Mesothelial cell of epicardium (in vitro differentiated cells): ENCODE measurements at places on chromosomes 16 and 17.

DNA sequence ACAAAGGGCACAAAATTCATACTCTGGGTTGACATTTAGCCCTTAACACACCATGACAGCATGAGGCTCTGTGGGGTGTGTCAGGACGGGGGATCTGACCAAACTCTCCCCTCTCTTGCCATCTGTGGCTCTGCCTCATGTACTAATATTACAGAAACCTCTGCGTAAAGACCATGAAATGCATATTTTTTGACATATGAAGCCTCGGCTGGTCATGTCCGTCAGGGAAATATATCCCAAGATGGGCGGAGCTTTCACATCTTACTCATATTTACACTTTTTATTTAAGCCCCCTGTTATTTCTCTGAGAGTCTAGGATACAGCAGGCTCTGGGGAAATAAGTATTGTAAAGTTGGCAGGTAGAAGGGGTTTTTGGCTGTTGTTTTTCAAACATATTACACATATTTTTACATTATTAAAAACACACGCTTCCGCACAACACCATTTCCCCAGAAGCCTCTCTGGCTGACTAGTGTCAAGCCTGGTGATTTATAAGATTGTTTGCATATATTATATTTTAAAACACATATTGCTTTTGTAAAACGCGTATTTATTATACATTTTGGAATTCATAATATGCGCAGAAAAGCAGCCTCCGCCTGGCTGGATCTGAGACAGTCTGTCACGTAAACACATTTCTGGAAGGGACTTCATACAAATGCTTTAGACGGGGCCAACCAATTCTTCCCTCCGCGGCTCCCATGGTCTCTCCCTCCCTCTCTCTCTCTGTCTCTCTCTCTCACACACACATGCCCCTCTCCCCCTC is 237.7 kb upstream of the ZFHX3 start:
- no peak for DNase-seq
- H3K27ac ChIP-seq, result no peak overlapping the region
- H3K36me3 ChIP-seq, result no peaks in the 10 kb centered on the region
- peaks cover 6% of the 10 kb centered on the region for H3K27me3 ChIP-seq
- H3K4me3 ChIP-seq, result no peak overlapping the region

- no peaks in the 10 kb centered on the region for H3K4me1 ChIP-seq
- no peak for DNase-seq
- no peak overlapping the region for H3K4me3 ChIP-seq
- H3K27me3 ChIP-seq, result no peaks in the 10 kb centered on the region
- peaks cover 1% of the 10 kb centered on the region for H3K36me3 ChIP-seq
- H3K27ac ChIP-seq, result no peak overlapping the region
These were observed 1735.9 kb downstream of the TP53TG3F start for GRCh38 chr16:35195173-35195863.

- DNase-seq, result no peak
- H3K4me3 ChIP-seq, result no peak overlapping the region
- H3K27ac ChIP-seq, result peak overlapping the region; percentile 45
- H3K36me3 ChIP-seq, result peaks cover 14% of the 10 kb centered on the region
These were observed 323.0 kb upstream of the TBX2 start for GRCh38 chr17:61076621-61077031.

GRCh38 chr17:79410681-79411080 is 200.2 kb downstream of the RBFOX3 start:
- no peaks in the 10 kb centered on the region for H3K36me3 ChIP-seq
- H3K4me3 ChIP-seq, result no peak overlapping the region
- no peak overlapping the region for H3K27ac ChIP-seq
- no peaks in the 10 kb centered on the region for H3K4me1 ChIP-seq

- peak overlapping the region; percentile 99 for H3K27ac ChIP-seq
- peaks cover 10% of the 10 kb centered on the region for H3K36me3 ChIP-seq
- H3K4me3 ChIP-seq, result peak overlapping the region; percentile 93
- no peaks in the 10 kb centered on the region for H3K27me3 ChIP-seq
- H3K4me1 ChIP-seq, result peaks cover 9% of the 10 kb centered on the region
- no peak for DNase-seq
These were observed 888 bp downstream of the PIGW start for GRCh38 chr17:36535669-36536081.
